ENCODE measurements at places on chromosomes 7 and 10.

GRCh38 chr10:51257511-51258248 is 183.4 kb downstream of the PRKG1 start:
- no peak for DNase-seq

DNA sequence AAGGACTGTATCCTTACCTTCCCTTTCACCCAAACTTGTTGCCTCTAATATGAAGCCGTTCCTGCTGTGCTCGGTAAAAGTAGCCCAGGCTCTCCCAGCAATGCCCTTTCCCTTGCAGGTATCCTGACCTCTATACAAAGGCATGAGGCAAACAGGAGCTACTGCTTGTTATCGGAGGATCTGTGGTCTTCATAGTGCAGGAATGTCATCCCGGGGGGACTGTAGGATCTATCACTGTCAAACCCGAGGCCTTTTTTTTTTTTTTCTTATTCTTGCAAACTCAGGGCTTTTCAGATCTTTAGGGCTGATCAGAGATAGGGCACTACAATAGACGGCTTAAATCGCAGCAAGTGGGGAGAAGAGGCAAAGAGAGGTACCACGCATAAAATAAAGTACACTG is 1206.6 kb downstream of the TYW1 start:
- no peak for DNase-seq

DNA sequence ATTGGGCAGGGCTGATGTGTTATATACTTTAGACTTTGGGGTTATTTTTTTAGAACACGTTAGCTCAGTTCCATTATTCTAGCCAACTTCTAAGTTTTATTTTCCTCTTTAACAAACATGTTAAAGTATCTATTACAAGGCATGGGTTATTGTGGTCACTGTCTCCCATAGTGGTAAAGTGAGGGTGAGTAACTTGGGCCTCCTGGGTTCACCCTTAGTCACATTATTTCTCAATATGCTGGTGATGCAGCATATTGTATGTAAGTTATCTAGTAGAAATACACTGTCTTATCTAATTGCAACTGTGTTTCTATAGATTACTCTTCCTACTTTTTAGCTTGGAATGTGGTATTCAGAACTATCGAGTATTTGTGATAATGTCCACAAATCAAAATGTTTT is 65.9 kb downstream of the BBS9 start:
- no peak for DNase-seq

GRCh38 chr7:79876848-79877252 is 257.8 kb upstream of the GNAI1 start:
- no peak for DNase-seq

GRCh38 chr10:391847-392704 is 256.8 kb downstream of the ZMYND11 start:
- no peak for DNase-seq

DNA sequence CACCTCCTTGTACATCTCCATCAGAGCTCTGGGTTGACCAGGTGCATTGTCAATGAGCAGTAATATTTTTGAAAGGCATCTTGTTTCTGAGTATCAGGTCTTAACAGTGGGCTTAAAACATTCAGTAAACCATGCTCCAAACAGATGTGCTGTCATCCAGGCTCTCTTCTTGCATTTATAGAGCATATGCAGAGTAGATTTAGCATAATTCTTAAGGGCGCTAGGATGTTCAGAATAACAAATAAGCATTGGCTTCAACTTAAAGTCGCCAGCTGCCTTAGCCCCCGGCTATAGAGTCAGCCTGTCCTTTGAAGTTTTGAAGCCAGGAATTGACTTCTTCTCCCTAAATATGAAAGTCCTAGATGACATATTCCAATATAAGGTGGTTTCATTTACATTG is 130.5 kb upstream of the INSYN2A start:
- no peak for DNase-seq

GRCh38 chr7:5677538-5678294 is 103.7 kb downstream of the RNF216 start:
- DNase-seq = no peak

- no peak for DNase-seq
Observed at GRCh38 chr7:23894892-23895569, 185.0 kb downstream of the STK31 start.

- no peak for DNase-seq
Observed at GRCh38 chr10:95122736-95123135, 53.4 kb upstream of the CYP2C8 start.

- no peak for DNase-seq
Observed at GRCh38 chr10:25177093-25177753, 2.4 kb downstream of the GPR158 start.

DNA sequence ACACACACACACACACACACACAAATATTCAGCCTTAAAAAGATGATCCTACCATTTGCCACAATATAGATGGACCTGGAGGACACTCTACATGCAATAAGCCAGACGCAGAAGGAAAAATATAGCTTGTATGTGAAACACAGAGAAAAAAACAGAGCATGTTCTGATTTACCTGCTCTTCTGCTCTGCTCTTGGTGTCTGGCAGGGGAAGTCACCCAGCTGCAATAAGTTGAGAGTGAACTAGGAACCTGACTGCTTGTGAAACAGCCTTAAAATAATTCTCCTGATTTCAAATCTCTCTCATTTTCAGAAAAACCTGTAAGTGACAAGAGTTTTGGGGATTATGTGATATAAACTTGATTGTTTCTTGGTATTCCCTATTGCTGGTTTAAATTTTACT is 31.0 kb upstream of the KCND2 start:
- no peak for DNase-seq

DNA sequence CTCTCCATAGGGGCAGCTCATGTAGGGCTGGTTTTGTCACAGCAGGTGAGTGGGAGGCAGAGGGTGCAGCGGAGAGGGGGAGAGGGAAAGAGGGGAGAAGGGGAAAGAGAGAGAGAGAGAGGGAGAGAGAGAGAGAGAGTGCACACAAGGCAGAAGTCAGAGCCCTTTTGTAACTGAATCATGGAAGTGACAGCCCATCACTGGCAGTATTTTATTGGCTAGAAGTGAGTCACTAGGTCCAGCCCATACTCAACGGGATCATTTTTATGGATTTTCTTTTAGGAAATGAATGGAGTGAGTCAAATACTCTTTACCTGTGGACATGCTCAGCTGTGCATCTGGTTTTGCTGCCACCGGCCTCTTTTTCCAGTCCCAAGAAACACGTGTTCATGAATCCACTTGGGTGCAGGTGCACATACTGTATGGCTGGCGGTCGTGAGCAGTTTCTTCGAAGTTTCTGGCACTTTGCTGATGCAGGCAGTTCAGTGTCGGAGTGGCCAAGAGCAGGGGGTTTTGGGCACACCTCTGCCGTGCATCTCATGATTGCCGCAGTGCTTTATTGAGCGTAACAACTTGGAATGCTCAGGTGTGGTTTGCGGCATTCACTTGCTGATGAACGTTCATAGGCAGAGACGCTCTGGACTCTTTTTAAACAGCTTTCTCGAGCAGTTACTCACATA is 40.3 kb downstream of the DOCK1 start:
- DNase-seq = no peak

DNA sequence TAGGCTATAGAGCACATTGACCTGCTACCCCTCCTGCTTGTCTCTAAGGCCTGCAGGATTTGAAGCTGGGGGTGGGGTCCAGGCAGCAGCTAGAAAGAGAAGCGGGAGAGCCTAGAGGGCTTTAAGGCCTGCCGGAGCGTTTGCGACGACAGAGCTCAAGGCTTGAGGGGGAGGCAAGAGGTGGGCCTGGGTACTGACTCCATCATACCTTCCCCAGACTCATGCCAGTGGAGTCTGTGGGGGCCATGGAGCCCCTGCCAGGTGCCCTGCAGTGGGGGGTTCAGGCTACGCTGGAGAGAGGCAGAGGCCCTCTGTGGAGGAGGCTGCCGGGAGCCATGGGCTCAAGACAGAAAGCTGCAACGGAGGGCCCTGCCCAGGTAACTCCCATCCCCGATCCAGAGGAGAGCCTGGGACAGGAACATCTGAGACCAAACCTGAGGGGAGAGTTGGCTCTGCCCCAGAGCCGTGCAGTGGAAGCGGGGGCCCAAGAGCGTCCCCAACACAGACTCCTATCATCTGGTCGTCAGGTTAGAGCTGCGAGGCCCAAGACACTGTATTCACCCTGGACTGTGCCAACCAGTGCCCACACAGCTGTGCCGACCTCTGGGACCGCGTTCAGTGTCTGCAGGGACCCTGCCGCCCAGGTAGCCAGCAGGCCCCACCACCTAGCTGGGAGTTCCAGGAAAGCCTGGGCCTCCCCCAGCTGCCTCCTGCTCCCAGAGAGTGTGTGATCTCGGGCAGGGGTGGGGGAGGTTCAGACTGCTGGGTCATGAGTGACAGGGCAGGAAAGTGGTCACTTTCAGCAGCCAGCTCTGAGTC is 13.2 kb upstream of the ZNF862 start:
- DNase-seq = no peak

- no peak for DNase-seq
Observed at GRCh38 chr10:79148452-79149344, 79.9 kb downstream of the ZMIZ1 start.

- DNase-seq = no peak
Observed at GRCh38 chr10:72886621-72887020, 6.9 kb upstream of the OIT3 start.

DNA sequence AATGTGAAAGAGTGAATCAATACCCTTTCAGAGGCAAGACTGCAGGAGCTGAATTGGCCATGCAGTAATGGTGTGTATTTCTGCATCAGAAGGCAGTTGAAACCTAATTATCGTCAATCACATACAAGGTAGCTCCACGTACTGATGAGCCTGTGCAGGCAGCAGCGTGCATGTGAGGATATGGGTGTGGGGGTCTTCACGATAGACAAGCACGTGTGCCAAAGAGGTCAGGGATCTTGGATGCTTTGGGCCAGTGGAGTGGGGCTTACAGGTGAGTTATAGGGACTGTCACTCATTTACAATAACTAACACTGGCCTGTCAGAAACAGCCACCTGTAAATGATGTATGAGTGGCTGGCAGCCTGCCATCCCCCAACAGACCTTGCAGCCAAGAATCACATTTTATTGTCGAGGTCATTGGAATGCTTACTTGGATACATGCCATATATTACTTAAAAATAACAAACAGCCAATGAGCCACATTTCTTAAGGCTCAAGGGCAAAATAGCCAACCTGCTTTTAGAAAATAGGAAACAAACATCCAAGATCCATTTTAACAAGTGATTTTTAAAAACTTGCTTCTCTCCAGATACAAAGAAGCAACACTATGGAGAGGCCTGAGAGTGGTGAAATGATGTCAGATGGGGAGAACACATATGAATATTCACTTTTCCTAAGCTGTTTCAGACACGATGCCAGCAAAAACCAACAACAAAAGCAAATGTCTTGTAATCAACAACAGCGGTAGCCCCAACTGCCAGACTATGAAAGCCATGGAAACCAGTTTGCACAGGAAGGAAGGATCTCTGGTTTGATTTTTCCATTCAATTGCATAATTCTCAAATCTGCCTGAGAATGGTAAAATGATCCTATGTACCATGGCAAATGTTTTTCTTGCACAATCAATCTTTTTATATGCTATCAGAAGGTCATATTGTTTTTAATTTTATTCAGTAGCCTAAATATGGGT is 210.7 kb downstream of the SKAP2 start:
- DNase-seq = no peak

- no peak for DNase-seq
Observed at GRCh38 chr7:28599411-28599810, 187.1 kb downstream of the CREB5 start.

GRCh38 chr10:101284744-101285463 is 55.6 kb upstream of the LBX1 start:
- DNase-seq = no peak

DNA sequence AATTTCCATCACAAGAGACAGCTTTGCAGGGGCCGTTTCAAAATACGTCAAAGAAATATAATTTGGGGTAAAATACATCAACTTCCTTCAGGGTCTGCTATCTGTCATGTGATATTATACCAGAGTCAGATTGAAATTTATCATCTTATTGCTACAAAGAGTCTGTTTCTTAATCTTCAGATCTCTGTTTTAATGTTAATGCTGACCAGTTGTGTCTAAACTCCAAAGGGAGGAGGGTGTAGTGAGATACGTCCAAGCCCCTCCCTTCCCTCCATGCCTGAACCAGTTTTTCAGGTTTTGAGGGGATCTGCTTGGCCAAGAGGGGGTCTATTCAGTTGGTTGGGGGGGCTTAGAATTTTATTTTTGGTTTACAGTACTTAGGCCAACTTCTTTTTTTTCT is 891.6 kb downstream of the GRM8 start:
- no peak for DNase-seq

DNA sequence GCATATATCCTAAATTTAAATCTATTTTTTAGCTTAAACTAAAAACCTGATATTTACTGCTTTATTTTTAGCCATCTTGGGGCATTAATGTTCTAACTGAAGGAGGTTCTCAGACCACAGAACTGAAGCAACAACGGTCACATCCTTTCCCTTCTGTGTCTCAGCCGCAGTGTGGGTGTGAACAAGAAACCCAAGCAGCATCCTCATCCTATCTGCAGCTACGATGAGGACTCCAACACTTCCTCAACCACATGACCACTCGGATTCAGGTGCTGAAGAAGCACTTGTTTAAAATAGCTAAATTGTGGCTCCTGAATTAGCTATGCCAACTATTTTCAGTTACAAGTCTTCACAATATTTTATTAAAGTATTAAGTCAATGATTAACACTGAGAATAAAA is 5.3 kb downstream of the ESYT2 start:
- no peak for DNase-seq

DNA sequence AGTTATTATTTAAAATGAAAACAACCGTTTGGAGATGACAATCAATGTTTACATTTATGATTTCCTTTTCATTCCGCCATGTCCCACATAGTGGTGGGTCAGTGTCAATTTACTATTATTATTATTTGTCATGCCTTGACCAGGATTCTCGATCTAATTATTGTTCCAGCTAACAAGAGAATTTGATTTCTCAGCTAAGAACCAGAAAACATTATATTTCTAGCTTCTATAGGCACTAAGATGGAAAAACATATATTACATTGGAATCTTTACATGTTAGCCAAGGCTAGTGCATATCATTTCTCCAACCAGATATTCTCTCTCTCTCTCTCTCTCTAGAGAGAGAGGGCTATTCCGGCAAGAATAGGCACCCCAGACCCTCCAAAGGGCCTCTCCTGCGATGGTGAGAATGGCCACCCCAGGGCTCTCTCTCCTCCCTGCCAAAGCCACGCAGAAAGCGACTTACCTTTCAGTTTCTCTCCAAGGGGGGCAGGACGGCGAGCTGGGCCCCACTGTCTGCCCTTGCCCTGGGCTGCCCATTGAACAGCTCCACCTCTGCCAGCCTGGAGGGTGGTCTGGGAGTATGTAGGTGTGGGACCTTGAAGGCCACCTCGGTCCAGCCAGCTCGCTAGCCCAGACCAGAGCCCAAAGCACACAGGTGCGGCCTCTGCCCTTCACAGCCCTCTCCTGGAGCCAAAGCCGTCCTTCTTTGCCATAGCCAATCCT is 2.4 kb downstream of the HOXA3 start:
- no peak for DNase-seq

GRCh38 chr7:151387161-151388006 is 22.5 kb downstream of the WDR86 start:
- DNase-seq = no peak

- DNase-seq = no peak
Observed at GRCh38 chr7:105337529-105337928, 51.2 kb downstream of the SRPK2 start.

DNA sequence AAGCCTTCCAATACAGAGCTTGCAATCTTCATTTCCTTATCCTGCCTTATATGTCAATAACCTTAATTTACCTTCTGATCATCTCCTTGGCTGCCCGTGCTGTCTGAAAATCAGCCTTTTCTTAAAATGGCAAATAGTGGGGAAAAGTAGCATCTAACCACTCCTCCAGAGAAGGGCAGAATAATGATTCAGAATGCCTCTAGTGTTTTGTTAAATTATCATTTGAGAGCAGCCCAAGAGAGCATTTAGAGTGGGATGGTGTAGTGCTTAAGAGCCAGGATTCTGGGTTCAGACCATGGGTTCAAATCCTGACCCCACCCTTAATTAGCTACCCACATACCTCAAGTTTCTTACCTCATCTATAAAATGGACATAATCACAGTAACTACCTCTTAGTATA is 4.6 kb upstream of the TMEM139 start:
- DNase-seq = no peak
